ENCODE measurements at places on chromosomes 7 and 10. TPM values are rescaled to one million over a fixed set of nuclear protein-coding genes. Genes with fewer than 3 reads are reported as not detected.

Gene CPA2
- not detected for total RNA-seq

Gene AGBL3
- total RNA-seq, result 0.81 TPM

Gene TUBAL3
- not detected for total RNA-seq

Gene CHST15
- total RNA-seq, result 27.1 TPM

Gene TAS2R4
- total RNA-seq, result not detected

Gene CDK1
- total RNA-seq, result 148 TPM

Gene ITPRID1
- total RNA-seq, result not detected

Gene ARHGAP22
- 3.5 TPM for total RNA-seq

Gene ST8SIA6
- not detected for total RNA-seq

Gene BLVRA
- 131 TPM for total RNA-seq

Gene HNRNPA2B1
- total RNA-seq, result 167 TPM

Gene MRLN
- not detected for total RNA-seq

Gene CHCHD2
- 771 TPM for total RNA-seq

Gene LFNG
- total RNA-seq, result 16.7 TPM

Gene EN2
- 6.7 TPM for total RNA-seq

Gene ZNF503
- 11.6 TPM for total RNA-seq

Gene HMX2
- not detected for total RNA-seq

Gene WDR86
- not detected for total RNA-seq

Gene HKDC1
- 52.3 TPM for total RNA-seq

All from Caki2 (cell line).